ENCODE measurements at places on chromosomes 5 and 9. TPM values are rescaled to one million over a fixed set of nuclear protein-coding genes. Genes with fewer than 3 reads are reported as not detected.
A peak's percentile ranks its signal among the peaks of the same experiment; 100 is the strongest.

DNA sequence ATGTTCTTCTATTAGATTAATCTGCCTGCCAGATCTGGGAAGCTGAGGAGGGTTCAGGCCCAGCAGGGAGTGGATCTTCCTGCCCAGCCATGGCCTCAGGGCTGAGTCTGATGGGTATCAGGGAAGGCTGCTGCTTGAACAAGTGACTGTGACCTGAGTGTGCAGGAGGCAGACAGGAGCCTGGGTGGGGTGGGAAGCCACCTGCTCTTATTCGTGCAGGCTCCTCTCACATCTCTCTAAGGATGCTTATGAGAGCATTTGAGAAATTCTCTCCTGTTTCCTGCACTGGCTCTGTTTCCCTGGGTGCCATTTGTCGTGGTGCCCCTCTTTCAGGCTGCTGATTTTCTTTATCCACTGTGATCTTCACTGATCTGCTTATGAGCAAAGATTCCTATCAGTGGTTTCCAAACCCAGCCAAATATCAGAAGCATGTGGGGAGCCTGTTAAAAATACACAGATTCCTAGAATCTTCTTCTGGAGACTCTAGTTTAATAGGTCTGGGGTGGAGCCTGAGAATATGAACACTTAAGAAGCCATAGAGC lies 2.1 kb downstream of the RGS3 start:
- DNase-seq, result no peak

- DNase-seq, result no peak
Measured at GRCh38 chr9:111282845-111283244, 47.2 kb downstream of the OR2K2 start.

DNA sequence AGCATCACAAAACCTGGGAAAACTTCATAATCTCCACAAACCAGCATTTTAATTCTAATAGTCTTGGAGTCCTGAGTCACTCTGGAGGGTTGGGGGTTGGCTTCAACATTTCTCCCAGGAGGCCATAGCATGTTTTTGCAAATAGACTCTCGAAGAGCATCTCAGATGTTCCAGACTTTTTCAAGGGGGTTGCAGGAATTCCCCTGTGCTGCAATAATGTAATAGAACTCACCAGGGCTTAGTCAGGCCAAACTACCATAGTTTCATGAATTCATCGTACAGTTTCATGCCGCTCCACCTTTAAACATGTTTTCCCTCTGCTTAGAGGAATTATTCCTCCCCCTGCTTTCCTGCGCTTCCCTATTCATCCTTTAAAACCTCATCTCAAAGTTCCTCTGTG lies 499.5 kb upstream of the KLF4 start:
- no peak for DNase-seq

DNA sequence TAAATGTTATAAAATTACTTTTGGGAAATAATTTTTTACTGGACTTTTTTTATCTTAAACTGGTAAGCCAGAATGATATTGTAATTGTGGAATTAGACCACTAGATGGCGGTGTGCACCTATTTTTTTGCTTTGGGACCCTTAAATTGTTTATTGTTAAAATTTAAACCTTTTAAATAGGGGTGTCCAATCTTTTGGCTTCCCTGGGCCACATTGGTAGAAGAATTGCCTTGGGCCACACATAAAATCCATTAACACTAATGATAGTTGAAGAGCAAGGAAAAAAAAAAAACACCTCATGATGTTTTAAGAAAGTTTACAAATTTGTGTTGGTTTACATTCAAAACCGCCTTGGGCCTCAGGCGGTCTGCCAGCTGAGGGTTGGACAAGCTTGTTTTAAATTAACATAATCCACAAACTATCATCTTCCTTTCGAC lies 28.4 kb upstream of the GADD45G start:
- no peak for DNase-seq

The TMEM8B gene
- 44.4 TPM for total RNA-seq

- no peak for DNase-seq
Measured at GRCh38 chr5:162160401-162160800, 92.8 kb downstream of the GABRG2 start.

- DNase-seq, result peak; percentile 13
Measured at GRCh38 chr9:95078939-95079338, 238.6 kb downstream of the FANCC start.

- DNase-seq, result no peak
Measured at GRCh38 chr5:132799392-132799791, 13.7 kb upstream of the SOWAHA start.

GRCh38 chr5:74951865-74952264 lies 85.7 kb upstream of the FAM169A start:
- no peak for DNase-seq

DNA sequence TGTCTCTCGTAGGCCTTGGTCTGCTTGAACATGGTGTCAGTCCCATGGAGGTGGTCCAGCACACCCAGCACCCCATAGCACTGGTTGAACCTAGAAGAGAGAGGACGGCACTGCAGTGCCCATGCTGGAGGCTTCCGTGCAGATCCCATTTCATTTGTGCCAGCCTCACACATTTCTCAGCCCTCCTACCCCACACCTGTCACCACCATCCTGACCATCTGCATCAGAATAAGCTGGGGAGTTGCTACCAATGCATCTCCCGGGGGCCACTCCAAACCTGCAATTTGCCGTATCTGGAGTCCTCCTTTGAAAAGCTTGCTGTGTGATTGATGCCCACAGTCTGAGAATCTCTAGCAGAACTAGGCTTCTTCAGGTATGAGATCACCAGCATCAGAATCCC lies 30.0 kb downstream of the FAXDC2 start:
- no peak for DNase-seq

The SCGB3A1 gene
- total RNA-seq, result 0.55 TPM

- no peak for DNase-seq
Measured at GRCh38 chr5:53515988-53516387, 35.6 kb downstream of the FST start.

- no peak for DNase-seq
Measured at GRCh38 chr9:81389569-81389993, 299.8 kb downstream of the TLE1 start.

GRCh38 chr5:61053937-61054336 lies 108.3 kb downstream of the SMIM15 start:
- DNase-seq, result no peak

DNA sequence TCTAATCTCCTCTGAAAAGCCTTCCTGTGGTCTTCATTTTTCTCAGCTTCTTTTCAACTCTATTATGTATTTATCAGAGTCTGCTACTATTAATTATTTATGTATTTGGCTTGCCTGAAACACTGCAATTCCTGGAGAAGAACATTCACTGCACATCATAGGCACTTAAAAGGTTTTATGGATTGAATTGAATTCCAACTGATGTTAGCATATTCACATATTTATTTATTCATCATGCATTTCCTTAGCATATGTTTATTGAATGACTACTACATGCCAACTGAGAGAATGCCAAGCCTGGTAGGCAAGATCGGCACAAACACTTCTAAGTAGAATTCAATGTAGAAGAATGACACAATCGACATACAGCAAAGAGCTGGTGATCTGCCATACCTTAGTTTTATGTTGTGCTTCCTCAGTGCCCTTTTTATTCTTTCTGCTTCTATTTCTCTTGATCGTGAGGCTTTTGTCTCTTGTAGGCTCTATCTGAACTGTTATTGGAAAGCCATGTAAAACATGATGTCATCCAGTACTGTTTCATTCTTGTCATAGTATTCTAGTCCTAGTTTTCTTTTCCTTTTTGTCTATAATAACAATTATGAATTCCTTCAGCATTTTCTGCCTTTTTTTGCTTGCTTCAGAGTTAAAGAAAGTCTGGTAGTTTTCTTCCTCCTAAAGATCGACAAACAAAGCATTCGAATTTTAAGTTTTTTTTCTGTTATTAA lies 454.2 kb downstream of the TLE4 start:
- no peak for DNase-seq

- DNase-seq, result no peak
Measured at GRCh38 chr5:135894789-135895188, 852 bp downstream of the IL9 start.

- DNase-seq, result no peak
Measured at GRCh38 chr9:127455324-127455992, 4.1 kb downstream of the LRSAM1 start.

DNA sequence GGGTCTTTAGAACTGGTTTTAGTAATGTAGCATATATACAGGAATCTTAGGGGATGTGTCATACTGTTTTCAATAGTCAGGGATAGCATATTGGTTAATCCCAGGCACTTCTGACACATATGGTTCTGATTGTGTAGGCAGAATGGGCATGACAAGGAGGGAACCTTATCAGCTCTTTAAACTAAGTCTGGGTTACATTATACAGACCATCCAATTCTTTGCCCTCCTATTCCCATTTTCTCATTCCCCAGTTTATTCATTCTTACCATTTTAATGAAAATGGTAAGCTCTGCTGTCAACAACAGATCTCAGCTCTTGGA lies 85.1 kb downstream of the NDUFAF2 start:
- no peak for DNase-seq

DNA sequence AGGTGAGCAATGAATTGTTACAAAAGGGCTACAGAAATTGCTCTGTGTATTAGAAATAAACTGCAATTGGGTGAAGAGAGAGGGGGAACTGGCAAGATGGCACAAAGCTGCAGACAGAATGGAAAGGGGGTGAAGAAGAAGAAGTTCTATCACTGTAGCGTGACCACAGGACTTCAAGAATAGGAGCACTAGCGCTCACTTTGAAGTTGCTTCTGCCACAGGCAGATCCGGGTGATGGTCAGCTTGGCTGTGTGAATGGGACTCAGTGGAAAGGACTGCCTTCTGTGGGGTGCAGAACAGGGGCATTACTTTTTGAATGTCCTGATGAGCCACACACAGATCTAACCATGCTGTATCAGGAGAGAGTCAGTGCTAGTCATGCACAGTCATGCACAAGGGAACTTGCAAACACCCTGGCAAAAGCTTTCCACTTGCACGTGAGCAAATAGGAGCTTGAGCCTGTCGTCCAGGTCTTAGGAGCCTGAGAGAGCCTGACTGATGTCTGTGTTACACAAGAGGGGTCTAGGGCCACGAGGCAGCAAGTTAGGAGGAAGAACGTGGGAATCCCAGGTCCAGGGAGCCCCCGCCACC lies 16.3 kb downstream of the IL5 start:
- DNase-seq, result no peak

The PCDHA1 gene
- not detected for total RNA-seq

The PPP1R26 gene
- 27.9 TPM for total RNA-seq

GRCh38 chr5:179225387-179225786 lies 119.9 kb downstream of the ADAMTS2 start:
- peak; percentile 10 for DNase-seq

- no peak for DNase-seq
Measured at GRCh38 chr9:137530331-137530730, 19.9 kb downstream of the PNPLA7 start.

DNA sequence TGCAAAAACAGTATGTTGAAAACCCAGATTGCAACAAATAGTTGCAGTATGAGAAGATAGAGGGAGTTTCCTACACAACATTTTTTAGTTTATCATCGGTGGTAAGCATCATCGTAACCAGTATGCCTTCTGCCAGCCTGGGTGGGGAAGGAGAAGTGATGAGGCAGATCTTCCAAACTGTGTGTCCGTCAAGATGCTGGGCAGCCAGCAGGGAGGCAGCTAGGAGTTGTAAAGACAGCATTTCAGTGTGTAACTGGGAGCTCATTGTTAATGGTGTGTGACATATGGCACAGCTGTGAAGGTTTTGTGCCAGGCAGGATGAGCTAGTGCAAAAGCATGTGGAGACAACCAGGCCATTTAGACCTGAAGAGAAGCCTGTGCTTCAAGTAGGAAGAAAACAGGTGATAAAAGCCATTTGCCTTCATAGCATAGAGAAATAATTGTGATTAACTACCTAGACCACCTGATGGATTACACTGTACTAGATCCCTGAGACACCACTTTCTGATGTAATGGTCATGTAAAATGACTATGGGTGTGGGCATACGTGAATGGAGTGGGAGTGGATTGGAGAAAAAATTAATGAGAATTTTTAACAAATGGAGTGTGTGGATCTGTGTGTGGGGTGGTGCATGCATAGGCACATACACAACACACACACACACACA lies 347.0 kb upstream of the ADAMTSL1 start:
- no peak for DNase-seq

DNA sequence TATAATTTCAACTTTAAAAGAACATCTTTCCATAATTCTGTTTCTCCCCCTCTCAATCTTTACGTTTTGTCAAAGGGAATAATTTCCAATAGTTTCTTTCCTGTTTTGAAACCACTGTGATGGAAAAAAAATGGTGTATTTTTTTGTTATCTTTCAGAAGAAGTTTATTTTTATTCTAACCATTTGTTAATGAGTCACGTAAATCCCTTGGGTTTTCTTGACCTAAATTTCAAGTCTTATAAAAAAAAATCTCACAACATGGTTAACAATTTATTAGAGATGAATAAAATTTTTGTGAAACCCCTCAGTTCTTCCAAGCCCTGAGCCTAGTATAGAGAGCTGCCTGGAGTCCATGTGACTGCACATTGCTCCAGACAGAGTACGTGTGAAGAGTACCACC lies 106.1 kb upstream of the FBXL17 start:
- DNase-seq, result no peak

DNA sequence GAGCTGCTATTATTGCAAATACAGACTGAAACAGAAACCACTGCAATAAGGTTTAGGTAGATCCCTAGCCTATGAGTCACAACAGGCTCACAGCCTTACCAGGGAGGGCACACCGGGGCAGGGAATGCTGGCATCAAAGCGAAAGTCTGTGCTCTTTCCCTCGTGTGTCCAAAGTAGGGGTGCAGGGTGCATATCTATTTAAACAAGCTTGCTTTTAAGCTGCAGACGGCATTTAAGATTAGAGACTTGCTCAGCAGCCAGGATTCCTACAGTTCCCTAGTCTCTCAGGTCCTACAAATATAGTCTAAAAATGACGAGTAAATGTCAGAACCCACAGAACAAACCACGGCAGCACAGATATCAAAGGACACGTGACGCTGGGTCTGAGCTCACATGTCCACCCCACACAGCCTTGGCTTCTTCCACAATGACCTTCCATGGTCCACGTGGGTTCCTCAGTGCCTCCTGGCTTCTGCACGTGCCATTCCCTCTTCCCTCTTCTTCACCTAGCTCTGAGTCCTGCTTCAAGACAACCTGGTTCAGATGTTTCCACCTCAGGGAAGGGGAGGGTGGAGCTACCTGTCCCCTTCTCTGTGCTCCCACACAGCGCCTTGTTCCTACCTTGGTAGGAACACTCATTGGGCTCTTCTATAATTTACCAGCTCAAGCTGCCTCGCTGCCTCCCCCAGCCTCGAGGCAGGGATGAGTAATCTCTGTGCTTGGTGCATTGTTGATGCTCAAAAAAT lies 193.2 kb downstream of the MAPKAP1 start:
- DNase-seq, result no peak

GRCh38 chr5:131942016-131942415 lies 3.4 kb downstream of the MEIKIN start:
- DNase-seq, result no peak

The FAM221B gene
- 0.07 TPM for total RNA-seq

The DAPK1 gene
- 246 TPM for total RNA-seq

The PGM5 gene
- 9.8 TPM for total RNA-seq

DNA sequence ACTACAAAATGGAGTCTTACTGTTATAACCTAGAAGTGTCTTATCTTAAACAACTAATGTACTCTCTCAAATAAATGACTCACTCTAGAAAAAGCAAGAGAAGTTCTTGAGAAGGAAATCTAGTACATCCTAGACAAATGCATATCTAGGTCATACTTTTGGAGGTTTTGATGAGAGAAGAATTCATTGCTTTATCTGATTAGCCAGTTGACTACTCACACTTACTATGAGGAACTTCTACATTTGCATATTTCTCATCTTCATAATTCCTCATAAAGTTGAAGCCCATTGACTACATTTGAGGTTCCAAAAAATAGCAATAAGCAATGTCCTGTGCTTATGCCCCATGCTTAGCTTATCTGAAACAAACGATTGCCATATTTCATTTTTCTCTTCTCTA lies 2.8 kb downstream of the JAKMIP2 start:
- DNase-seq, result no peak
